ENCODE measurements at places on chromosomes 5 and 9.

DNA sequence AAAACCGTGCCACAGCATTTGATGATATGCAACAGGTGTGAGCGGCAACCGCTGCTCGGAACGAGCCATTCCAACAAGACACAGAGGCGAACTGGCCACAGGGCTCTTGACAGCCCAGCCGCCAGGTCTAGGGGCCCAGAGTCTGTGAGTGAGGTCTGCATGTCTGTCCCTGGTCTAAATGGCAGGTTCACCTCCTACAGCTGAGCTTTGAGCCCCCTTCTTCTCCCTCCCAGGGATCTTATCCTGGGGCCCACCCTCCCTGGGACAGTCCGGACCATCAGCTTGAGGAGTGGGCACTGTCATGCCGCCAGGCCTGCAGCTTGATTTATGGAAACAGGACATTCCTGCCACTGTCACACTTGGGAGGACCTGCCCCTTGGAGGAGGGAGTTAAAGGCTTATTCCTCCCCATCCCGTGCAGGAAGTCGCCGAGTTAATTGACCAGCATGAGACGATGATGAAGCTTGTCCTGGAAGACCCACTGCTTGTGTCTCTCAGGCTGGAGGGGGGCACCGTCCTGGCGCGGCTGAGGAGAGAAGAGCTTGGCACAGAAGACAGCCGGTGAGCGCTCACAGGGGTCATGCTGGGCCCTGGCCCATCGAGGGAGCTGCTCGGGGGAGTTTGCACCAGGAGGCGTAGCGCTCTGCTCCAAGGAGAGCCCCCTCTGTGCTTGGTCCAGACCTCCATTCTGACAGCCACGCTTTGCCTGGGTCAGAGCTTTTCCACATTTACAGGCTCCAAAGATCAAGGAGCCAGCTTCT, 35.5 kb upstream of the LRRC14B start:
- no peak for DNase-seq

GRCh38 chr5:150517272-150518152, 9.6 kb downstream of the NDST1 start:
- peak; percentile 85 for DNase-seq

DNA sequence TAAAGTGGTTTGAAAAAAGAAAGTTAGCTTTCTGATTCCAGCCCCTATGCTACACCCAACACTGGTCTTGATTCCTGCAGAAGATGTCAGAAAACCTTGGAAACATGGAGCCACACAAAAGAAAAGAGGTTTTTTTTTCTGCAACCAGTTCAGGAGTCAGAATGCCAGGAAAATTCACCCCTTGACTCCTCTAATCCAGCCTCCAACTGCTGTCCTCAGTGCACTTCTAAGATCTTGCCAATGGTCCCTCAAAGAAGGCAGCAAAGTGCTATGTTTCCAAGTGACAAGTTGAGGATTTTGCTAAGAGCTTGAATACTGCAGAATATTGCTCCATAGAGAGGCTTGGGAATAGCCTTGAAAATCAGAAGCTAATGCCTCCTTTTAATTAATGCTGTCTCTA, 110.2 kb downstream of the TRIM32 start:
- no peak for DNase-seq

- no peak for DNase-seq
These were observed 47.8 kb downstream of the TSPAN17 start for GRCh38 chr5:176695073-176695472.

GRCh38 chr5:14464671-14465070, 116.9 kb upstream of the OTULINL start:
- DNase-seq = no peak

DNA sequence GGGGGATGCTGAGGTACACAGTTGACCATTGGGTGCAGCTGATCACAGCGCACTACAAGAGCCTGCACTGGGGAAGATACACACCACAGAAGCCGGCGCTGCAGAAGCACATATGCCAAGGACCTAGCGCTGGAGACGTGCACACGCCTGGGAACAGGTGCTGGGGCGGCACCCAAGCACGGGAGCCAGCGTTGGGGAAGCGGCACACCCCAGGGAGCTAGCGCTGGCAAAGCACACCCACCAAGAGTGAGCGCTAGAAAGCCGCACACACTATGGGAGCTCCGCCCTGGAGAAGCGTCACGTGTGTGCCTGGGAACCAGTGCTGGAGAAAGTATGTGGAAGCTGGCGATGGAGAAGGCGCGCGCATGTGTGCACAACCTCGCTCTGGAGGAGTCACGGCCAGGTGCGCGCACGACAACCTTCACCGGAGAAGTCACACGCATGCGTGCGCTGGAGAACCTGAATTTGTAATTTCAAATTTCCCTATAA, 4.5 kb downstream of the FANCC start:
- no peak for DNase-seq

GRCh38 chr5:179275941-179276837, 69.1 kb downstream of the ADAMTS2 start:
- DNase-seq = peak; percentile 91

GRCh38 chr9:81445331-81445921, 243.9 kb downstream of the TLE1 start:
- DNase-seq = no peak

DNA sequence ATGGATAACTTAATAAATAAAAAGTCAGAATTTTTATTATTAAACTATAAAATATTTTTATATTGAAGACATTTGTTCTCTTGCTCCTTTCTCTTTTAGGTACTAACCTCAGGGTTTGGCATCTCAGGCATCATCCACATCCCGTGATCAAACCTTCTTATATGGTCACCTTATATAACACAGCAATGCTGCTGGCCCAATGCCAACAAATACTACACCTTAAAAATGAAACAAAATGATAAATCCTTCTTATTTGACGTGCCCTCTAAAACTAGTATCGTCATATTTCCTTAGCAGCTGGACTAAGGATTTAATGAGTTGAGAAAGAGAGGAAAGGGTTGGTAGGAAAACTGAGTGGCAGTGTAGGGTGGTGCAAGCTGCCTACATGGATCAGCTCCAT, 56.6 kb downstream of the NDUFAF2 start:
- no peak for DNase-seq

- peak; percentile 15 for DNase-seq
These were observed 127.6 kb upstream of the NMUR2 start for GRCh38 chr5:152532714-152533113.

DNA sequence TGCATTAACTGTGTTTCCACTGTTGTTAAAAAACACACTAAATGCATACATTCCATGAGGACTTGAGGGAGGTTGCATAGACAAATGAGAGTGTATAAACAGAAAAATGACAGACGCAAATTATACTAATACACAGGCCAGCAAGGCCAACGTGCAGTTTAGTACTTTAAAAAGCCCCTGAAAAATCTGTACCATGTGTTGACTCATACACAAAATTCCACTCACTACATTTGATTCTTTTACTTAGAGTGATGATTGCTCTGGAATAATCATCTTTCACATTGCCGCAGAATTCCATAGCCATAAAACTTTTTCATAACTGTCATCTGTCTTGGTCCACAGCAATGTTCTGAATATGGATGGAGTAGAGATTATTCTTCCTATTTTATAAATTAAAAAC, 215.7 kb downstream of the FAM114A2 start:
- no peak for DNase-seq

DNA sequence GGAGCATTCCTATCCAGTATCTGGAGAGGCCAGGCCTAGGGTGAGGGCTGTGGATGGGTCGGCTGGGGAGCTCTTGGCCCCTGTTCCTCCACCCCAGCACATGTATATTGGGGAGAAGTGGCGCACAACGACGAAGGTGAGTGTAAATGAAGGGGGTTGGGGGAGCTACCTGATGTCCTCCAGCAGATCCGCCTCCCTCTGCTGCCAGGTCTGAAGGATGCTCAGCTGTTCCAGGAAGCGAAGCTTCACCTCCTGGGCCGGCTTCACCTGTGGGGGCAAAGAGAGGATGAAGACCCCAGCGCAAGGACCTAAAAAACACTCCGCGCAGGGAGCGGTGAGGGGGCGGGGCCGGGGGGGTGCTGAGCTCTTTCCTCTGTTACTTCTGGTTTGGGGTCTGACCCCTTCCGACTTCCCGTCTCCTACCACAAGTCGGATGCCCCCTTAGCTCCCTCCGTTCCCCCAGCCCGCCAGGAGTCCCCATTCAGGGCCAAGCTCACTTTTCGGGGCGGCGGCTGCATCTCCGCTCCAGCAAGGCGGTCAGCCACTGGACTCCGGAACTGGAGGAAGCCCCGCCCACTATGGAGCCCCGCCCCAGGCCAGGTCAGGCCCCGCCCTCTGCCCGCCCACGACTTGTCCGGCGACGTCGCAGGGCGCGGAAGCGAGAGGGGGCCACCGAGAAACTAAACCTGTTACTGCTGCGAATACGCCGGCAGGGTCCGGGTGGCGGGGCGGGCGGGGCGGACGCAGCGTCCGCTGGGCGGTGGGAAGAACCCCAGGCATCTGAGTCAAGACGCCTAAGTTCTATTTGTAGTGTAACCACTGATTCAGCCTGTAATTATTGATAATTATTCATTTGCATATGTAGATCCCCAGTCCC, at the start of gene FCHSD1:
TSS of gene FCHSD1 (minus strand) at position 568 of the 877 bp plus-strand sequence. CDS start at position 518, 50 bp downstream.
- DNase-seq = peak; percentile 31

DNA sequence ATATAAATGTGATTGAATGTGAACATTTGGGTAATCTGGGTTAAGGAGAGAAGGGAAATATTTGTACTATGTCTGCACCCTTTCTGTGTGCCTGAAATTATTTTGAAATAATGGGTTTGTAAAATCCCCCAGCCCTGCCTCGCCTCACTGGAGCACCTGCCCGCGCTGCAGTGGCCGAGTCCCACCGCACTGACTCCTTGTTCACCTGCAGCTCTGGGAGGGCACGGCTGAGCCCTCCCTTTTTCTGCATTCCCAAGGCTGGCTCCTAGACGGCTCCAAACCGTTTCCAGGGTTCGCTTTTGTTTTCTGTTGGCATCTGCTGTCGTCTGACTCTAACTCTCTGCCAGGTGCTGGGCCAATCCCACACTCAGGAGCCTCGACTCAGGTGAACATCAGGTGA, 17.6 kb upstream of the PPP1R26 start:
- DNase-seq = no peak

DNA sequence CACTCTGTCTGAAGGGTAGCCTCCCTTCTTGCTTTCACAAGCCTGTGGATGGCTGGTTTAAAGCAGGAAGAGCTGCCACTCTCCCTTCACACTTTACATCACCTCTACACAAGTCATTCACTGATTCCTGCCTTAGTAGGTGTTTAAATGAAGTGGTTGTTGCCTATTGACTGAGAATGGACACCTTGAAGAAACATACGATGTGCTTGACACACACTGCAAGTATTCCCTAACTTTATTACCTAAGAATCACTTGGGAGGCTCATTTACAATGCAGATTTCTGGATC, 230.5 kb downstream of the PIK3R1 start:
- DNase-seq = no peak

- peak; percentile 76 for DNase-seq
These were observed 437.8 kb downstream of the ARHGEF28 start for GRCh38 chr5:74063821-74064220.

- DNase-seq = no peak
These were observed 773 bp upstream of the AGGF1 start for GRCh38 chr5:77029376-77029885.

- DNase-seq = no peak
These were observed 73.2 kb upstream of the RARS1 start for GRCh38 chr5:168413062-168413461.

DNA sequence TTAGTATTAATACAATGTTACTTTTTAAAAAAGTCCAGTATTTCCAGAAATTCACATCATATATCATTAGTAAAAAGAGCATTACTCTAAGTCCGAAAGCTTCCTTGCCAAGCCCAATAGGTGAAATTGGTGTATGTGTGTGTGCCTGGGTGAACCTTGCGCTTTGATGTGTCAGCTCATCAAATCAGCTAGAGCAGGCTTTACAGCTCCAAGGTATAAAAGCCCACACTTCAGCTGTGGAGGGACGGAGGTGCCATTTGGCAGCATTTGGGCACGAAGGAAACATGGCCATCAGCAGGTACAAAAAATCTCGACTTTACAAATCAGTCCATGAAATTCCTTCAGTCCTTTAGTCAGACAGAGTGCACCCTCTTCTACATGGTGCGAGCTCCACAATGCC, 76.5 kb upstream of the IL7R start:
- no peak for DNase-seq

DNA sequence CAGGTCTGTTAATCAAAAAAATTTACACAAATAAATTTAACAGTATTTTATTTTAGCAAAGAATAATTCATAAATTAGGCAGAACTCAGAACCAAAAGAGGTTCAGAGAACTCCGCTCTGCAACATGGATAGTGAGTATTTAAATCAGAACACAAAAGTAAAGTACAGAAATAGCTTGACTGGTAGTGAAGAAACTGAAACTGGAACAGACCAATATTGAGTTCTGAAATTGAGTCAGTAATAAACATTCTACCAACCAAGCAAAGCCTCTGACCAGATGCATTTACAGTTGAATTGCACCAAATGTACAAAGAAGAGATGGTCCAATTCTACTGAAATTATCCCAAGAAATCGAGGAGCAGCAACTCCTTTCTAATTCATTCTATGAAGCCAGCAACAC, 1542.8 kb downstream of the EFNA5 start:
- no peak for DNase-seq

DNA sequence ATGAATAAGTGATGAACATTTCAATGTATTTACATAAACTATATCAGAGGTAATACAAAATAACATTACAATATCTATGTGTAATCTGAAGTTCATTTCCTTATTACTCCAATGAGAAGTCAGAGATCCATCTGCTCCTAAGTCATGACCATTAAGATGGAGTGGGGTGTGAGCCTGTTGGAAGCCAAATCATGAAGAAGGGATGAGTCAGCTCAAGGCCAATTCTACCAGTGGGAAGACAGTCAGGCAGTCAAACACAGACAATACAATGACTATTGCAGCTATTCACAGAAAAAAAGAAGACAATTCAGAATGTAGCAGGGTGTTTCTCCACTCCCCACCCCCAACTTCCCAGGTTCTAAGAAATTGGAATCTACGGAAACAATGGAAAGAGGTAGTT, 155.0 kb downstream of the NFIB start:
- peak; percentile 53 for DNase-seq

DNA sequence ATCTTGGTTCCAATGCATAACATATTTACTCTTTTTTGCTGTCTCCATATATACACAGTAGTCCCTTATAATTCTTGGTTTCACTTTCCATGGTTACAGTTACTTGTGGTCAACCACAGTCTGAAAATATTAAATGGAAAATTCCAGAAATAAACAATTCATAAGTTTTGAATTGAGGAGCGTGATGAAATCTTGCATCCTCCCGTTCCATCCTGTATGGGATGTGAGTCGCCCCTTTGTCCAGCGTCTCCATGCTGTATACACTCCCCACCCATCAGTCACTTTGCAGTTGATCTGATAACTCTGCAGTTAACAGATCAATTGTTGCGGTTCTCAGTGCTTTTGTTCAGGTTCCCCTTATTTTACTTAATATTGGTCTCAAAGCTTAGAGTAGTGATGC, 11.5 kb upstream of the FAF2 start:
- DNase-seq = no peak

GRCh38 chr9:105345626-105346025, 101.2 kb downstream of the SLC44A1 start:
- no peak for DNase-seq

DNA sequence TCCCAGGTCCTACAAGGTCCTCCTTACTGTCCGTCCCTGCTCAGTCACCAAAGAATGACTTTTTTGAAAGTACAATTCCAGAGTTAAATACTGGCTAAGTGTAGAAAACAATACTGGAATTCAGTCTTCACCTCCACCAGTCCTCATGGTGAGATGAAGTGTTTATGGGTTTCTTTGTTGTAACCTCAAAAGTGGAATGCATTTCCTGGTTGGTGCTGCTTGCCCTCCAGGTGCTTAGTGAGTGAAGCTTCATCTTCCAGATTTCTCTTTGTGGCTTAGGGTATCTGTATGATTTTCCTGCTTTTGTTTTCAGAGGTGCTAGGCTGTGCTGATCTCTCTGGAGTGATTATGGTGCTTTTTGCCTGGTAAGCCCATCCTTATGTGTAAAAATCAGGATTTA, 49.4 kb upstream of the DHFR start:
- no peak for DNase-seq

- DNase-seq = no peak
These were observed 585.3 kb upstream of the KLF4 start for GRCh38 chr9:108074900-108075299.
